A549 treated with Hydrocortisone at 1 μM for 4 hours (cell line): ENCODE measurements at places on chromosomes 1 and 21. TPM values are rescaled to one million over a fixed set of nuclear protein-coding genes. Genes with fewer than 3 reads are reported as not detected.

Gene FAM151A
- total RNA-seq, result 0.15 to 0.29 TPM (median 0.24 TPM) in 5 replicates

Gene CD48
- total RNA-seq, result not detected in 5 replicates

Gene SPRR4
- total RNA-seq, result not detected in 5 replicates

Gene LORICRIN
- total RNA-seq, result not detected in 5 replicates

Gene TMPRSS15
- total RNA-seq, result not detected in 5 replicates

Gene NECTIN4
- 1.00 to 2.2 TPM (median 2.0 TPM) in 5 replicates for total RNA-seq

Gene MYCBP
- total RNA-seq, result 18.6 to 25.9 TPM (median 20.1 TPM) in 5 replicates

Gene C1orf141
- total RNA-seq, result not detected in 5 replicates

Gene DMRTA2
- total RNA-seq, result 0.09 to 0.21 TPM (median 0.17 TPM) in 4 of 5 replicates, not detected in the other

Gene ZNF672
- total RNA-seq, result 16.0 to 20.9 TPM (median 18.9 TPM) in 5 replicates

Gene CFAP141
- 0.40 TPM in 1 of 5 replicates, not detected in the others for total RNA-seq

Gene CAMK1G
- 0.25 to 0.38 TPM (median 0.28 TPM) in 5 replicates for total RNA-seq

Gene JAM2
- not detected in 5 replicates for total RNA-seq

Gene GOLT1A
- 3.2 to 6.6 TPM (median 4.6 TPM) in 5 replicates for total RNA-seq

Gene AKNAD1
- total RNA-seq, result 0.75 to 2.5 TPM (median 1.5 TPM) in 5 replicates

Gene SPRR1A
- not detected in 5 replicates for total RNA-seq

Gene IGSF3
- total RNA-seq, result 12.8 to 20.7 TPM (median 17.9 TPM) in 5 replicates

Gene TNFRSF14
- 0.14 to 0.55 TPM (median 0.28 TPM) in 5 replicates for total RNA-seq

Gene KCNAB2
- total RNA-seq, result 6.6 to 9.1 TPM (median 7.2 TPM) in 5 replicates

Gene CSF3R
- total RNA-seq, result not detected in 5 replicates

Gene NBPF4
- total RNA-seq, result 0.13 to 0.21 TPM (median 0.15 TPM) in 5 replicates

Gene C1orf226
- total RNA-seq, result 0.70 to 0.93 TPM (median 0.79 TPM) in 5 replicates

Gene CYP4A22
- not detected in 5 replicates for total RNA-seq

Gene MLLT11
- 12.6 to 16.9 TPM (median 15.3 TPM) in 5 replicates for total RNA-seq

Gene MROH9
- total RNA-seq, result not detected in 5 replicates
